ENCODE measurements at places on chromosomes 13 and 19.

- DNase-seq = no peak
These were observed 248.7 kb downstream of the KLF5 start for GRCh38 chr13:73307481-73307880.

DNA sequence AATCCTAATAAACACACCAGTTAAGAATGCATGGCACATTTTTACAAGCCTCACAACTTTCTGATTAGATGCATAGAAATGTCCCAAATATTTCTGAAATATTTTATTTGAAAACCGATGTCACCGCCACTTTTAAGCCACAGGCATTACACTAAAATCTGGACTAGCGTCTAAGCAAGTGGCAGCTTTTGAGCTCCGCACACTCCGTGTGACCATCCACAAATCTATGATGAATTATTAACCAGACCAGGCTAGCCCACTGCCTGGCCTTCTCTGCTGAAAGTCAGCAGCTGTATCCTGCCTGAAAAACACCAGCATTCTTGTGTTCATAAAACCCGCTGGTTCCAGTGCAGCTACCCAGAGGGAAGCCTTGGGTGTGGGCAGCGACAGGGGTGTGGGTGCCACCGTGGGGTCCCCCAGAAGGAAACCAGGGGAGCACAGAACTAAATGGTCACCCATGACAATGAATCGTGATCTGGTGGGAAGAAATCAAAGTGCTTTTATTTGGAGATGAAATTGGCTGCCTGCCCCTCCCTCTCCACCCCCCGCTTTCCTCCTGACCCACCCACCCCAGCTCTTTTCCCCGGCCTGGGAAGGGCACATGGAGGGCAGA, 13.8 kb downstream of the RASA3 start:
- no peak for DNase-seq

DNA sequence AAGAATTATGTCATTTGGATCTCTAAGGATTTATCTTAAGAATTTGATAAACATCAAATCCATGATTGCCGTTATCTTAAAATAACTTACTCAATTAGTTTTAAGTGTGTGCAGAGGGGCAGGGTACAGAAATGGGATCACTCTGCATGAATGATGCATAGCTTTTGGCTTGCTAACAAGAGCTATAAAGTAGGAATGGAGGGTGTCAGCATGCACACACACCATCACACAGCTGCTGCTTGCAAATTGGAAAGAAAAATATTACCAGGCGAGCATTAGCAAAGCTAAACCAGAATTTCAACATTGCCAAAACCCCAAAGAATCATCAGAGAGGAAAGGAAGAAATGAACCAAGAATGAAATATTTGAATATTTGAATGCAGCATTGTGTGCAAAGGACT, 580.6 kb downstream of the LMO7 start:
- no peak for DNase-seq

GRCh38 chr19:3459089-3459881, 21.0 kb downstream of the SMIM24 start:
- DNase-seq = no peak

- DNase-seq = no peak
These were observed 536 bp upstream of the NCR1 start for GRCh38 chr19:54905421-54905802.

GRCh38 chr19:1459479-1459878, 9.6 kb downstream of the APC2 start:
- no peak for DNase-seq

DNA sequence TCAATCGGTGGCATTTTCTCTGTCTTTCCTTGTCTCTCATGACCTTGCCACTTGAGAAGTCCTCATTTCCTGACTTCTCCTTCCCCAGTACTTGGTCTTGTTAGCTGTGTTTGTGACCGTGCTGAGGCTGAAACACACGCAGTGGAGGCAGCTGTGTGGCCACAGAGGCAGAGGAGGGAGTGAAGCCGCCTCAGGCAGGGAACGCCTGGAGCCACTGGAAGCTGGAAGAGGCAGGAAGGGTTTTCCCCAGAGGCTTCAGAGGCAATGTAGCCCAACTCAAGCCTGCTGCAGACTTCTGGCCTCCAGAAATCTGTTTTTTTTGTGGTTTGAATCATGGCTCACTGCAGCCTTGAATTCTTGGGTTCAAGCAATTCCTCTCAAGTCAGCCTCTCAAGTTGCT, 29.2 kb upstream of the ARGLU1 start:
- DNase-seq = no peak

GRCh38 chr19:11539495-11540365, 1.1 kb downstream of the CNN1 start:
- DNase-seq = no peak

GRCh38 chr19:2495130-2495641, 19.3 kb downstream of the GADD45B start:
- no peak for DNase-seq

DNA sequence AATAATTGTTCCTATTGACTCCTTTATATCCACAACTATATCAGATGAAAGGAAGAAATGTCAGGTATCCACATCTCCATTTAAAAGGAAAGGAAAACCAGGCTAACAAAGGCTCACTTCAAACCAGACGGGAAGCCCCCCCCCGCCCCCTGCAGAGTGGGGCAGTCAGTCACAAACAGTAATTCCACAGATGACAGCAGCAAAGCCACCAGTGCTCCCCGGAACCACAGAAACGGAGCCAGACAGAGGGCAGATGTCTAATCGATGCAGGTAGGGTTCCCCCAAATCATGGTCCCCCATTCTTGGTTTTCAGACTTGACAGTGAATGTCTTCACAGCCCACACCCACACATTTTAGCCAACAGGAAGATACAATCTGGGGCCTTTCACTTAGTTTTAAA, 100.8 kb downstream of the STK24 start:
- peak; percentile 58 for DNase-seq

GRCh38 chr19:10892256-10892655, 20.9 kb downstream of the CARM1 start:
- DNase-seq = no peak

DNA sequence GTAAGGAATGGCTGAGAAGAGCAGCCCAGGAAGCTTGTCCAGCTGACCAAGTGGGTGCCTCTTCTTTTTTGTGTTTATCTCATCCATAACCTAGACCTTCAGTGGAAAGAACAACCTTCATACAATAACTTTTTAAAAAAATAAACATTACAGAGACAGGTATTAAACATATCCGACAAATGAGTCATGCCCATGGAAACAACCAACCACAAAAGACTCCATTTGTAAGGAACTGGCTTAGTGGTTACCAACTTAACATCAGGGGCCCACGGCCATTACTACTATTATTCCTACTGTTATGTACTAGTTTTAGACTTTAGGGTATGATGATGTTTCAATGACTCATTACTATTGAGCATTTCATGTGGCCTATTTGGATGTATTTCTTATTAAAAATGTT, 191.7 kb upstream of the SERP2 start:
- no peak for DNase-seq

DNA sequence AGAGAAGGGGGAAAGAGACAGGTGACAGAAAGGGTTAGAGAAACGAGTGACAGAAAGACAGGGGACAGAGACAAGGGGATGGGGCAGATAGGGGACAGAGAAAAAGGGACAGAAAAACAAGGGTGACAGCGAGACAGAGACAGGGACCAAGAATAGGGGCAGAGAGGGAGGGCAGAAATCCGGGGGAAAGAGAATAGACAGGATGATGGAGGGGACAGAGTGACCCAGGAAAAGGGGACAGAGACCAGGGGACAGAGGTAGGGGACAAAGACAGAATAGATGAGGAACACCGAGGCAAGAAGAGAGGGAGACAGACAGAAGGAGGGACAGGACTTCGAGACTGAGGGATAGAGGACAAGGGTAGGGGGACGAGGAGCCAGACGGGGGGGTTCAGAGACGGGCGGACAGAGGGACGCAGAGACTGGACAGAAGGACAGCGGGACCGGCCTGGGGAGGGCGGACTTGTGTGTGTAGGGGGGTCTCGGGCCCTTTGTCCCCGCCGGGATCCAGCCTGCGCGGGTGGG, 593 bp downstream of the CADM4 start:
- no peak for DNase-seq

GRCh38 chr19:13633522-13633922, 127.2 kb upstream of the CACNA1A start:
- DNase-seq = no peak

- DNase-seq = peak; percentile 38
These were observed 24.6 kb downstream of the SPC24 start for GRCh38 chr19:11130824-11131455.

GRCh38 chr13:52449331-52450011, 963 bp downstream of the VPS36 start:
- DNase-seq = no peak

DNA sequence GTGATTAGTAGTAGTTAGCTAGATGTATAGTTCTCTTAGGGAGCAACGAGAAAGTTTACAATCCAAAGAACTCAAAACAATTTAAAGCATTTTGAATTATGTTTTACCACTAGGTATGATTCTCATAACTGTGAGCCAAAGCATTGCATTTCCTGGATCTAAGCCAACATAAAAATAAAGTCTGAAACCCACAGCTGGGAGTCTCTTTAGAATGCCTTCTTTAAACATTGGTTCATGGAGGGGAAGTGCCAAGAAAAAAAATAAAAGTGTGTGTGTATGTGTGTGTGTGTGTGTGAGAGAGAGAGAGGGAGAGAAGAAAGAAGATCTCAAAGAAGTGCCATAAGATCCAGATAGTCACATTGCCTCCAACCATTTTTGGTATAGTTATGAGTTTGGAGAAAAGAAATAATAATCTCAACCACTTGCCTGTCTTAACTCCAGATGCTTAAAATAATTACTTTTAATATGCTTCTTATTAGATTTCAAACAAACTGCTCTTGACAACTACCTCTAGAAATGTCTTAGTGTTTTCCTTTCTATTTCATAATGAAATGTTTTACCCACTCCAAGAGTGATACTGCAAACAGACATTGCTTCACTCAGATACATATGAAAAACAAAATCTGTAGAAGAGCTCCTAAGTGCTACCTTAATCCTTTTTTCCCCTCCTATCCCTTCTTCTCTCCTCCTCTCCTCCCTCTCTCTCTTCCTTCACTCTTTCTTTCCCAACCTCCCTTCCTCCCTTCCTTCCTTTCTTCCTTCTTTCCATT, 554.1 kb downstream of the KCTD12 start:
- DNase-seq = no peak

DNA sequence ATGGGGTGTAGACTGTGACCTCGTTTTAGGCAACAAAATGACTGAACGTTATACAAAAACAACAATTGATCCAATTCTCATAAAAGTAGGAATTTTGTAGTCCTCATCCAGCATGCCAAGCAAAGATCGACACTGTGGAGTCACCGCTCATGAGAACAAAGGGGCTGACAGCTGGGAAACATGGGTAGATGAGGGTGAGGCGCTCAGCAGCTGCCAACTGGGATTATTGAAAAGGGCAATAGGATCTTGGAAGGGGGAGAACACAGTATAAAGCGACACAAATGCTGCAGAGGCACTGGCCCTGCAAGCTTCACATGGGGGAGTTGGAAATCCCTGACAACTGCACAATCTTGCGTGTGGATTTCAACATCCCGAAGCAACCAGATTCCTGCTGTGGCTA, 5.4 kb upstream of the ZNF765 start:
- no peak for DNase-seq

DNA sequence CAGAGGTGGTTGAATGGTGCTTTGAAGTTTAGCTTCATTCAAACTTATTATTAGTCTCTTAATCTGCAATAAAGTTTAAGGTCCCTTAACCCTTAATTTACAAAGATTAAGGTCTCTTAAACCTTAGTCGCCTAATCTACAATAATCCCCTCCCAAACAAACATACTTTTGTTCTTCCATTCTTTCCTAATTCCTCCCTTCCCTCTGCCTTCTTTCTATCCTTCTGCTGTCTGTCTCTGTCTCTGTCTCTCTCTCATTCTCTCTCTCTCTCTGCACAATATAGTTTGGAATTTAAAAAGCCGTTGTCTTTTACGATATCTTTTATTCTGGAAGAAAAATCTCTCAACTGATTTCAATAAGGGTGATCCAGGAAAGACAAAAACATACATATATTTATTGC, 1096.8 kb upstream of the ATXN8OS start:
- no peak for DNase-seq

DNA sequence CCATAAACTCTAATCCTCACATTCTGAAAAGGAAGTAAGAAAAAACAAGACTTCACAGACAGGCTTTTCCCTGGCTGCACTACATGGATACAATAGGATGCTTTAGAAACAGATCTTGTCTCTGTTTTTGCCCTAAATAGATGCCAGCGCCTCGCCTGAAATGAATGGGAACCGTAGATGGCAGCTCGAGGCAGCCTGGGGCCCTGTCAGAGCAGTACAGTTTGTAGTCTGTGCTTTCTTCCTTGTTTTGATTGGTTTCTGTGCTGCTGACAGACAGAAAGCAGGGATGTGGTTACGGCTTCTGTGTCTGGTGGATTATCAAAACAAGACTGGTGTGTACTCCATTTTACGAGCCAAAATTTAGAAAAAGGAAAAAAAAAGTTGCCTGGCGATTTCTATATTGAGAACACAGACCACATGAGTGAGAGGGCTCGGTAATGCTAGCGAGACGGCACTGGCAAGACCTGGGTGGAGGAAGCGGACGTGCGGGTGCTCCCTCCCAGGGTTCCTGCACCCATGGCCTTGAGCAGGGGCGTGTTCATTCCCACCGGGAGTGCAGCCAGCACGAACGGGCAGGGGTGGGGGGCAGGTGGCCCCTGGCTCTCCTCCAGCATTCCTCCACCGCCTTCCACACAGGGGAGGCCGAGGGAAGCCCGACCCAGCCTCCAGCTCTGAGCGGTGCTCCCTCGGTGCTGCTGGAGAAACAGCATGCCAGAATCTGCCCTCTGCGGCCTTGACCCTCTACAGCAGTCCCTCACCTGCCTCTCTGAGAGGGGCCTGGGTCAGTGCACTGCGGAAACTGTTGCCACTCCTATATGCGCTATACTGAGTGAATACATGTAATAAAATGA, 37.6 kb upstream of the C1QTNF9 start:
- peak; percentile 86 for DNase-seq

DNA sequence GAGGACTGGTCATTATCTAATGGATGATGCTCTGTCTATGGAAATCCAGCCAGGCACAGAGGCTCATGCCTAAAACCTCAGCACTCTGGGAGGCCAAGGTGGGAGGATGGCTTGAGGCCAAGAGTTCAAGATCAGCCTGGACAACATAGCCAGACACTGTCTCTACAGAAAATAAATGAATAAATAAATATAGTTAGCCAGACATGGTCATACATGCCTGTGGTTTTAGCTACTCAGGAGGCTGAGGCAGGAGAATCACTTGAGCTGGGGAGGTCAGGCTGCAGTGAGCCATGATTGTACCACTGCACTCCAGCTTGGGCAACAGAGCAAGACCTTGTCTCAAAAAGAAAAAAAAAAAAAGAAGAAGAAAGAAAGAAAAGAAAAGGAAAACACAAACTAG, 234.7 kb downstream of the TSHZ3 start:
- DNase-seq = no peak

DNA sequence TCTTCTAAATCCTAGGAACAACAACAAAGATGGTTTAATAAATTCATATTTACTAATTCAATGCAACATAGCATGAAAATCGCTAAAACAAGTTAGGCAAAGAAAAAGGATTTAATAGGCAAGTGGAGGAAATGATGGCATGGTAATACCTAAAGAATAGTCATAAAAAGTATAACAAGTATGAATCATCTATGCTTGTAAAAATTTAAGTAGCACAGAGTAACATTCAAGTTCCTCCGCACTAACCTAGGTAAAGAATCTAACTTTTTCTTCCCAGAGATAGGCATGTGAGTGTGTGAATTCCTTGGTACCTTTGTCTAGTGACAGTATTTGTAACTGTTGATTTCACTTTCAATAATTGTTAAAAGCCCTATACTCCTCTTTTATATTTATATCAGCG, 42.6 kb downstream of the RCBTB2 start:
- no peak for DNase-seq
